ENCODE measurements at places on chromosomes 11 and 22.

GRCh38 chr11:69261116-69261515 is 32.8 kb upstream of the MYEOV start:
- DNase-seq: no peak

DNA sequence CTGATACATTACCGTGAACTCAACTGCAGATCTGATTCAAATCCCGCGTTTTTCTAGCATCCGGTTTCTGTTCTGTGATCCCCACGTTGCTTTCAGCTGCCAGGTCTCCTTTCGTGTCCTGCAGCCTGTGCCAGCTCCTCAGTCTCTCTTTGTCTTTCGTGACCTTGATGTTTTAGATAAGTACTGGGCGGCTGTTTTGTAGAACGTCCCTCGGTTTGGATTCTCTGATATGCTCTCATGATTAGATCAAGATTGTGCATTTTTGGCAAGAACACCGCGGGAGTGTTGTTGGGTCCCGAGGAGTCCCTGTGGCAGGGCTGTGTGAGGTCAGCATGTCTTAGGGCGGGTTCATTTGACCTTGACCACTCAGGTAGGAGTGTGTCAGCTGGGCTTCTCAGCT is 38.6 kb downstream of the KCNQ1 start:
- DNase-seq: no peak

DNA sequence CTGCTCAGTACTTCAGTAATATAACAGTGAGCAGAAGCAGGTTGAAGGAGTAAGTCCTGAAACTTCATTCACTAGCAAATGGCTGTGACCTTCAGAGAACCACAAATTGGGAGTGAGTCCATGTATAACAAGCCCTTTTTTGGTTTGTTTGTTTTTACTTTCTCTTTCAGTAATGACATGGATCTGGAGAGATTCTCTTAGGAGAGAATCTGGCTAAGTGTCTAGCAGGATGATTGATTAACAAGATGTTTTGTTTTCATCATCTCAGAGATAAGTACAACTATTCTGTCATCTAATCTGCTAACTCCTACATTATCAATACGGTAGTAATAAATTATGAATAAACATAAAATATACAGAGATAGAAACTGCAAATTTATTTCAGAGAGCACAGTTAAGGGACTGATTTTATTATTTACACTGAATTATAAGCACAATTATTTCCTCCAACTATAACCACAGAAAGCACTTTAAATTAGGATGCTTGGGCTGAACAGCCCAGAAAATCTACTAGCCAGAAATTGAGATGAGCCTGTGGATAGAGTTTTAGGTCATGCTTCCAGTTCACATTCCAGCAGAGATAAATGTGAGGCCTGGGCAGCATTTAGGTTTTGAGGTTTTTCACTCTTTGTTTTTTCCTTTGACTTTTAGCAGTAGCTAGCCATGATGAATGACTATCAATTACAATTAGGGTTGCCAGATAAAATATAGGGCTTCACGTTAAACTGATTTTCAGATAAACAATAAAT is 429.3 kb upstream of the FAT3 start:
- no peak for DNase-seq

DNA sequence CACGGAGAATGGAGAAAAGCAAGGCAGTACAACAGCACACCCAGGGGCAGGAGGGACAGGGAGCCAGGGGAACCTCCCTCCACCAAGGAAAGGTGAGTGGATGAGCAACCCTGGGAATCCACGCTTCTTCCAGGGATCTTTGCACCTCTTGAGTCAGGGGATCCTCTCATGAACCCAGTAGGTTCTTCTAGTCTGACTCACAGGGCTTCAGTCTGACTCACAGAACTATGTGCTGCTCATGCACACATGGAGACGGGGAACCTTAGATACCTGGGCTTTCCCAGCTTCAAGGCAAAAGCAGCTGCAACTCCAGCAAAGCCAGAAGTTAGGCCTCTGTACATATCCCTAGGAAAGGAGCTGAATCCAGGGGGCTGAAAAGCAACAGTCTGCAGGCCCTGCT is 1021.4 kb upstream of the TENM4 start:
- no peak for DNase-seq

GRCh38 chr11:87254562-87254961 is 216.8 kb downstream of the TMEM135 start:
- DNase-seq: no peak

- DNase-seq: peak; percentile 85
These were observed 4.8 kb downstream of the TRIM3 start for GRCh38 chr11:6468712-6469495.

DNA sequence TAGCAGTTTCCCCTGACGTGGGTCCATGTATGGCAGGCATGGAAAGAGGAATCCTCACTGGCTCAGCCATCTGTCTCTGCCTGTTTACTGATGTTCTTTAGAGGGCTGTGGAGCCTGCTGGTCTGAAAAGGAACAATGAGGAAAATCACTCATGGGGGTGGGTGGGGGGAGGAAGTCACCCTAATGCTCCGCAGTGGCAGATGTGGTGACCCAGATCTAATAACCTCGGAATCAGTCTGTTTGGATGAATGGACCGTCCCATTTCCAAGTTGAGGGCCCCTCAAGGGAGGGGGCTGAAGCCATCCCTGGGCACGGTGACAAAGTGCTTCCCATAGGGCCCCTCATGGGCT is 4.4 kb downstream of the BCR start:
- DNase-seq: no peak

GRCh38 chr11:31863170-31863832 is 52.2 kb upstream of the PAX6 start:
- no peak for DNase-seq

- no peak for DNase-seq
These were observed 29.5 kb upstream of the CCDC34 start for GRCh38 chr11:27392278-27393114.

DNA sequence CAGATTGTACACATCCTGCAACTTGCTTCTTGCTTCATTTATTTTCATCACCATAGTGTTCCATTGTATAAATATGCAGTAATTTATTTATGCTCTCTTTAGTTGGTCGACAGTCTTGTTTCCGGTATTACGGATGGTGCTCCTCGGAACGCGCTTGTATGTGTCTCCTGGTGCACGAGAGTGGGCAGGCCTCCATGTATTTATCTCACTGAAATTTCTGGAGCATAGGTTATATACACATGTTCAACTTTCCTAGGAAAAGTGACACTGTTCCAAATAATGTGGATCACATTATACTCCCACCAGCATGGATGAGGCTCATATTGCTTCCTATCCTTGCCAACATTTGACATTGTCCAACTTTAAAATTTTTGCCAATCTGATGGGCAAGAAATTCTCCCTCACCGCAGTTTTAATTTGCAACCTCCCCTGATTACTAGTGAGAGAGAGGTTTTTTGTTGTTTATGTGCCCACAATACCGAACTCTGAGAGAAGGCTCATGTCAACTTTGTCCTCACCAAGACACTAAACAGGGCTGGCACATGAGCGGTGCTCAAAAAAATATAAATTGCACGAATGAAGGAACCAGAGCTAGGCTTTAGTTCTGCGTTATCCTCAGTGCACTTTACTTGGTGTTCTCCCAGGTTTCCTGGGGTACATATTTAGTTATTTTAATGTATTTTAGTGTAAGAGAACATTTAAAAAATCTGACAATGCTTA is 3.8 kb downstream of the CSNK2A3 start:
- no peak for DNase-seq

- DNase-seq: no peak
These were observed 3.7 kb downstream of the POLR2L start for GRCh38 chr11:838441-839279.

DNA sequence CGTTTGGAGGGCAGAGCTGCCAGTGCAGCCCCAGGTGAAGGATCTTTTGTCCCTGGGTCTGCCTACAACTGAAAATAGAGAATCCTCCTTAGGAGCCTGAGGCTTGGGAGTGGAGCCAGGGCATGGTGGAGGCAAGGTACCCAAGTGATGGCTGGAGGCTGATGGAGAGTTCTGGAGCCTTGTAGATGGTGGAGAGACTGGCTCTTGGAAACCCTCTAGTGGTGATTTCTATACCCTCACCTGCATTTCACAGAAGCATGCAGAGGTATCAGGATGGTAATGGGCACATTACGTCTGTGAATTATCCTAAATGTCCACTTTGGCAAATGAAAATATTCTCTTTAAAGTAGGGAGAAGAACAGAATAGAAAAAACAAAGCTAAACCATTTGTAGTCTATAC is 44.4 kb downstream of the INSC start:
- DNase-seq: no peak

DNA sequence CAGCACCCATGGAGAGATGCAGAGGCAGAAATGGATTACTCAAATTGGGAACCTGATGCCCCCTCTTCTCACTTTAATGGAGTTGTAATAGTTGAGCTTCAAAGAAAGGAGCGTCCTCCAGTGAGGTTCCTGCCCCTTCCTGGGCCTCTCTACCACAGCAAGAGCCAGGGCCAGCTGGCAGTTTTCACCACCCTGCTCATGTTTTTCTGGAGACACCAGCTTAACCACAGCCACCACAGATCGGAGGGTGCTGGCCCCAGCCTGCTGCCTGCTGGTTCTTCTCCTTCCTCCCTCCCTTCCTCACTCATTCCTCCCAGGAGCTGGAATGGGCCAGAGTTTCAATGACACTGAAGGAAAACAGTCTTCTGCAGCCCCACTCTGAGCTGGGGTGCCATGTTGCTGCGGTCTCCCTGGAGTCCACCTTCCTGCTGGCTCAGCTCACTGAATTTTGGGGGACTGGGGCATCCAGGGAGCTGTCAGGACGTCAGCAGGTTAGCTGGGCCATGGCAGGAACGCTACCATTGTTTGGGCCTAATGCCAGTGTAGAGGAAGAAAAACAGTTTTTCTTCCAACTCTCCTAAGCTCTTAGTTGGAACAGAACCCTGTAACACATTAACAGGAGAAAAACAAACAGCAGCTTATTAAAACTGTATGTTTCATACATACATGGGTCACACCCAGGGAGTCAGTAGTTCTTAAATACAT is 57.7 kb downstream of the TRAF6 start:
- DNase-seq: no peak

DNA sequence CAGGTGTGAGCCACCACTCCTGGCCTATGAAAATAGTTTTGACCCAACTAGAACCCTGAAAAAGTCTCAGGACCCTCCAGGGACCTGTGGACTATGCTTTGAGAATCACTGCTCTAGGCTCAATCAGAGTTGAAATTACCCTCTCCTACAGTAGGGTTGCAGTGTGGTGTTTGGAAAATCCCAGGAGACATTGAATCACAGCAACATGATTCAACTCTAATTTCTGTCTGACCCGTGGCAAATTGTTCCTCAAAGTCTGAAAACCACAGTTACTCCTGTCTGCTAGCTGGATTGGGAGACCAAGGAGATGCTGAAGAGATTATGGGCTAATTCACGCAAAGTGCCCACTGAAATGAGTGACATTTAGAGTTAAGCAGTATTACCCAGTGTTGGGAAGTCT is 5.4 kb upstream of the MTMR3 start:
- DNase-seq: no peak

- DNase-seq: no peak
These were observed 33.7 kb upstream of the USP47 start for GRCh38 chr11:11807811-11808782.

DNA sequence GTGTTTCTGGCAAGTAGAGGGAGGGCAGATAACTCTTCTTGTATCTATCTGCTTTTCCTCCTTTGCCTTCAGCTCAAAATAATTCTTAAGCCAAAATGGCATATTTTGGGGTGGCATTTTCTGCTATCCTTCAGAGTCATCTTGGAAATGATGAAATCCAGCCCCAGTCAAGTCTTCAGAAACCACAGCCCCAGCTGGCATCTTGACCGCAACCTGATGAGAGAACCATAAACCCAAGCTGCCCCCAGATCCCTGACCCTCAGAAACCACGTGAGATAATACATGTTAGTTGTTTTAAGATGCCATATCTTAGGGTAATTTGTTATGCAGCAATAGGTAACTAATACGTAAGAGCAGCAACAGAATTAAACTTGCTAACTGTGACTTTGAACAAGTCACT is 15.1 kb upstream of the PAMR1 start:
- DNase-seq: no peak

All from NCI-H187 (cell line).